Bone marrow (tissue), 2 donors: ENCODE measurements at places on chromosomes 4 and X.

DNA sequence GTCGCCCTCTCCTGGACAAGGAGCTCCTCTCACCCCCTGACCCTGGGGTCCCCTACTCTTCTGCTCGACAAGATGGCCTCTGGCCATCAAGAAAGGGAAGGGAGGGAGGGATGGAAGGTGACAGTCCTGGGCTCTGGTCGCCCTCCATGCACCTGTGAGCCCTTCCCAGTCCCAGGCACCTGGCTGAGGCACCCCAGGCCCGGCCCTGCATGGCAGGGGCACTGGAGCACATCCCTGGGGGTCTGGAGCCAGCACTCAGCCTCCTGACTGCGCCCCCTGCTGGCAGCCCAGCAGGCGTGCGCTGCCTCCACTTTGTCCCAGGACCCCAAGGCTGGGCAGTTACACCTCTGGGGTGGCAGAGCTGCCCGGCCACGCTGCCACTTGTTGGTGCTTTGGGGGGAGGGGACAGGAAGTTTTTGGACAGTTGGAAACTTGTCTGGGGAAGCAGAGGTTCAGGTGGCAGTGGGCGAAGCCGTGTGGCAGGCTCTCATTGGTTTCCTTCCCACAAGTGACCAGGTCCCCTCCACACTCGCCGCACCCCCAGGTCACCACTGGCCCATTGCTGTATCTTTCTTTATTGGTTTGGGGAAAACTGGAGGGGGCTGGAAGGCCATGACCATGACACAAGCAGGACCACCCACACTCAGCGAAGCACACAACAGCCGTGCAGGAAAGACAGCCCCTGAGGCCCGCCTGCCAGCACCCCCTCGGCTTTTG lies 4.3 kb downstream of the PNCK start:
- no peak for DNase-seq

- DNase-seq = no peak
These were observed 113.6 kb upstream of the EMCN start for GRCh38 chr4:100631281-100631968.

DNA sequence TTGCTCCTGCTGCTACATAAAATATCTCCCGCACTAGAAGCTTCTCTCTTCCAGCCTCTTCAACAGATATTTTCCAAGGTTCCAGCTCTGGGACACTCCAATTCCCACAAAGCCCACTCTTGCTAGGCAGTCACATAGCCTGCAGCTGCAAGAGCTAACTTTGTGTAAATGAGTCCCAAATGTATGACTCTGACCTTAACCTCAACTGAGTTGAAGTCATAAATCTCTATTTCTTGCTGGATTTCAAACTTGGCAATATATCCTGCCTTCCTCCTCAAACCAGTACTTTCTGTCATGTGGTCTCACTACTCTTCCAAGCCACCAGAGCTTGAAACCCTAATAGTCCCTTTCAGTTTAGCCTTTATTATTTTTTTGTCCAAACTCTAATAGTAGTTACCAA lies 315.4 kb upstream of the GRIA3 start:
- DNase-seq = no peak

DNA sequence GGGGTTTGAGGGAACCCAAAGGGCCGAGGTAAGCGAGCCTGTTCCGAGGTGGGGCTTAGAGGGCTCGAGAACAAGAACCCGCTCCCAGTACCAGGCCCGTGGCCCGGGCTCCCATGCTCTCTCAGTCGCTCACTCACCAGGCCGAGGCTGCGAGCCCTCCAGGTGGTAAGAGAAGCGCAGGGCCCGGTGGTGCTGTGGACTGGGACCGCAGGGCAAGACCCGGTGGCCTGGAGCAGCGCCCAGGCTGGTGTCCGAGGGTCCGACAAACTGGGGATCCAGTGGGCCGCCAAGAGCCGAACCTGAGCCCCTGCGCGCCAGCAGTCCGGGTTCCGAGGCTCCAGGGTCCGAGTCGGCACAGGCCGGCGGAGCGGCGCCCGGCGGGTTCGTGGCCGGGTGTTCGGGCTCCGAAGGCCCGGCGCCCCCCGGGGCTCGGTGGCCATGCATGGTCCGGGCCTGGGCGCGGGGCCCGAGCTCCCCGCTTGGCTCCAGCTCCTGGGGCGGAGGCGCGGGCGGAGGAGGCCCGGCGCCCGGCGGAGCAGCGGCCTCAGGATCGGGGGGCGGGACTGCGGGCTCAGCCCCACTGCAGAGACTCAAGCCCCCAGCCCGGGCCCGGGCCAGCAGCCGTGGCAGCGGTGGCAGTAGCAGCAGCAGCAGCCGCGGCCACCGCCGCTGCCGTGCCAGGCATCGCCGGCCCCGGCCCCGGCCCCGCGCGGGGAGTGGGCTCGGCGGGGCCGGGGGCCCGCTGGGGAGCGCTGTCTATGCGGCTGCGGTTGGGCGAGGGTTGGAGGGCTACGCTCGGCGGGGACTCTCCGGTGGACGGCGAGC lies 833 bp downstream of the FGD1 start:
- no peak for DNase-seq
